ENCODE measurements at places on chromosomes 5 and 9.

GRCh38 chr5:125409234-125409860, 662.9 kb upstream of the ZNF608 start:
- DNase-seq: no peak

- no peak for DNase-seq
Observed at GRCh38 chr9:93261281-93261680, 77.3 kb downstream of the WNK2 start.

- no peak for DNase-seq
Observed at GRCh38 chr5:169701910-169702451, 64.9 kb downstream of the DOCK2 start.

GRCh38 chr5:178995341-178995690, 196 bp upstream of the GRM6 start:
- DNase-seq: no peak

- no peak for DNase-seq
Observed at GRCh38 chr9:24931894-24932293, 386.2 kb upstream of the IZUMO3 start.

DNA sequence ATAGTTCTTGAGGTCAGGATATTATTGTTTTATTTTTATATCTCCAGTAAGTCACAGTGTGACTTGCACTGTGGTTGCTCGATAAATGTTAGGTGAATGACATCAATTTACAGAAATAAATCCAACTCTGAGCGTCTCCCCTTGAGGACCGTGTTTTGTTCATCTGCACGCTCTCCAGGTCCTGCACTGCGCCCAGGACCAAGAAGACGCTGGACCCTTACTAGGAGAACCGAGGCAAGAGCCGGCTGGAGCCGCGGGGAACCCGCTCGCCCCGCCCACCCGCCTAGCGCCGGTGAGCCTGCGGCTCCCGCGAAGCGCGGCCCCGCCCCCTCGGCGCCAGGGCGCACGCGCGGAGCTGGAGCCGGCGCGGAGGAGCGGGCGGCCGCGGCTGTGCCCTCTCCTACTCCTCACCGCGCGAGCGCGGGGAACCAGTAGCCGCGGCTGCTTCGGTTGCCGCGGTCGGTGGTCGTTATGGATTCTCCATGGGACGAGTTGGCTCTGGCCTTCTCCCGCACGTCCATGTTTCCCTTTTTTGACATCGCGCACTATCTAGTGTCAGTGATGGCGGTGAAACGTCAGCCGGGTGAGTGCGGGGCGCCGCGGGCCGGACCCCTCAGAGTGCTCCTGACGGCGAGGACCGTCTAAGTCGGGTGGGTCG, at the start of gene TMEM38B:
Gene TMEM38B, plus strand, starts transcription at position 352 of the 658 bp plus-strand sequence. Its CDS starts 120 bp downstream, at position 472.
- DNase-seq: peak; percentile 88

- DNase-seq: no peak
Observed at GRCh38 chr5:97087138-97087537, 55.3 kb downstream of the LIX1 start.

DNA sequence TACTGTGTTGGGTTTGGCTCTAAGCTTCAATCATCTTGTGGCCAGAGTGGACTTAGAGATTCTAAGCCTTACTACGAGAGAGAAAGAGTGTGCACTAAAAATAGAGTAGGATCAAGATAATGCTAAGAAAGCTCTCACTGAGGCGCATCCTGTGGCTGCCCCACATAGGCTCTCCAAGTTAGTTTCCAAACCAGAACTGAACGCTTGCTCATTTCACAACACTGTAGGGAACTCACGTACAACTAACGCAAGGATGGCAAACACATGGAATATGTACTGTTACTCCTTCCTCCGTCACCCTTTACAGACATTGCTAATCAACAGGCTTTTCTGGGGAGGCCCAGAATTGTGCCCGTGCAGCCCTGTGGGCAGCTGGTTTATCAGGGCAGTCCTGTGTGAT, 90.9 kb downstream of the EQTN start:
- no peak for DNase-seq

GRCh38 chr9:135971892-135972291, 10.7 kb upstream of the UBAC1 start:
- DNase-seq: peak; percentile 51

Data from NAMALWA (cell line).